ENCODE measurements at places on chromosomes 6 and 20.
A peak's percentile ranks its signal among the peaks of the same experiment; 100 is the strongest.

DNA sequence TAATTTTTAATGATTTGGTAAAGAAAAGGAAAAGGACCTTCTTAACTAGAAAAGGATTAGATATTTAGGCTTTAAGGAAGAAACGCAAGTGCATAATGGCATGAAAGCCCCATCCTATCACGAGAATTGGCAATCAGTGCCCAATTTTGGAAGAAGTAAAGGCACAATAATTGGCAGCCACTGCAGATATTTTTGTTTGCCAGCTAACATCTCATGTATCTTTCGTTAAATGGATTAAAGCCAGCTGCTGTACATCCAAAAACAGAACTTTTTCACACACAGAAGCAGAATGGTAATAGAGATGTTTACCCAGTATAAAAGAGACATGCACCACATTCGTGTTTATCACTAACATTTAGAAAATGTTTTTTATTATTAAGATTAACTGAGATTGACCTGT is 180.3 kb downstream of the C6orf118 start:
- no peak for DNase-seq

- no peak for DNase-seq
These were observed 33.3 kb downstream of the JPH2 start for GRCh38 chr20:44153636-44154043.

DNA sequence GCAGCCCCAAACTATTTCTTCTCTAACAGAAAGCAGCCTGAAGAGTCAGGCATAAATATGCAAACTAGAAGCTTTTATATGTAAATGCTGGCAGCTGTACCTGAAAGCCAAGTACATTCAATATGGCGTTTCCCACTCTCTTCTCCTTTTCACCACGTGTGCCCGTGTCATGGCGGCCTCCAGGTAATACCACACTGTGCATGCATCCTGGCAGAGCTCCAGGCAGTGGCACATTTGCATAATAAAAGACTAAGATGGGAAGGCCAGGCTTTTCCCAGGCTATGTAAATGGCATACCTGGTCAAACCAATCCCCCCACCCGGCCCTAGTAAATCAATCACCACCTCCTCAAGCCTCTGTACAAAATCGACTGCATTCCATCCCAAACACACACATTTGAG is 120.6 kb downstream of the MMUT start:
- DNase-seq, result no peak

- no peak for DNase-seq
These were observed 389.2 kb upstream of the CITED2 start for GRCh38 chr6:139763468-139764210.

DNA sequence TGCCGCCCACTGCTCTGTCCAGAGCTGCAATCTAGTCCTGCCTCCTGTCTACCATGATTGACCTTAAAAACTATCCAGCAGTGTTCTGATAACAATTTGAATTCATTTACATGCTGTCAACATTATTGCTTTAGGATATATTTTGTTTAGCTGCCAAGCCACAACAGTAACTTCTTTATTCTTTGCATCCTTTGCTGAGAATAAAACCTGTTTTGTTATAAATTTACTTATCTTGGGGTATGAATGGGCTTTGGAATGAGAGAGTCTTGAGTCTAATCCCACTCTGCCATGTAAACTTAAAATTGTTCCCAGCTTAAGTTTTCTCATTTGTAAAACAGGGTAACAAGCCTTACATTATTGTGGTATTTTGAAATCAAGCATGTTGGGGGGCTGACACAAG is 116.4 kb downstream of the FLRT3 start:
- no peak for DNase-seq

GRCh38 chr6:20377623-20378265 is 23.9 kb upstream of the E2F3 start:
- no peak for DNase-seq

DNA sequence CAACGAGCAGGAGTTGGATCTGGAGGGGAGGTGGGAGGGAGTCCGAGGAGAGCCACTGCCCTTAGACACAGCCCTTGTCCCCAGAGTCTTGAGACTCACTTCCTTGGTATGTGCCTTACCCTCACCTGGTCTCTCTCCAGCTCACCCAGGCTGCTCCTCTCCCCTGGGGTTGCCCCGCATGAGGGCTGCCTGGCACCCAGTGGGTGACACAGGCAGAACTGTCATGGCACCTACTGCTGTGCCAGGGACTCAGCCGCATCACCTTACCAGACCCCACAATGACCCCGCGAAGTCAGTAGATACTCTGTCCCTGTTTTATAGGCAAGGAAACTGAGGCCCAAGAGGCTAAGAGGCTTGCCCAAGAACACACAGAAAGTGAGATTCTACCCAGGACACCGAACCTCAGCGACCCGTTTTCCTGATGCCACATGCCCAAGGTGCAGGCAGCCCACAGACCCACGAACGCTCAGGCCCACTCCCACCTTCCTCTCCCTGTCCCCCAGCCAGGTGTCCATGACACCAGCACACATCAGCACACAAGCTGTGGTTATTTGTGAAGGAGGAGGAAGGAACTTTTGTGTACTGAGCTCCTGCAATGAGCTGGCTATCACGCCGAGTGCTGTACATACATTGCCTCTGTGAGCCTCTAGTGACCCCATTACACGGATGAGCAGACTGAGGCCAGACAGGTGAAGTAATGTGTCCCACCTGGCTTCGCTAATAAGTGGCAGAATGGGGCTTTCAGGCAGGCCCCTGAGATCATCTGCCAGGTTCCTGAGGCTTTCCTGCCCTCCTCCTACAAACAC is 168.1 kb downstream of the GRM4 start:
- no peak for DNase-seq

DNA sequence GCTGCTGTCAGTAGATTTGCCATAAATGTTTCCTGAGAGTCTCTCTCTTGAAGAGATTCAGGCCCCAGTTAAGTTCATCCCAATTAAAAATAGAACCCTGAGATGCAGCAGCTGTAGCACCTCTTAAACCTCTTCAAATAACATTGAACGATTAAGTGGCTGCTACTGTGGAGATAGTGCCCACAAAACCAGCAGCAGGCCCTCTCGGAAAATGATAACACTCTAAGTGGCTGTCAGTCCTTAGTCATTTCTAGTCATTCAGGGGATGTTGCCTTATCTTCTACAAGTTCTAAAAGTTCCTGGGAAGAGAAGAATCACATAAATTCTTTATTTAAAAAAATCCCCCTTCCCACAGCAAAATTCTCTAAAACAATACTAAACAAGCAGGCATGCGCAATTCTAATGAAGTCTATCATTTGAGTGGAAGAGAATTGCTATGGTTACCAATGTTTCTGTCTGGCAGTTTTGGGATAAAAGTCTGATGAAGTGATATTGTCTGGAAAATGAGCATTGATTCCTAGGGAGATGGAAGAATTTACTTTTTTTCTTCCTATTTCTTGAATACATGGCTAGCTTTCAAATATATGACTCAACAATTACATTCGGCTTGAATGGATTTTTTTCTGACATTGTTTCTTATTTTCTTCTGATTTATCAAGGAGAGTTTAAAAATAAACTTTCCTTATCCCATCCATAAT is 131.9 kb downstream of the TRMT11 start:
- no peak for DNase-seq

DNA sequence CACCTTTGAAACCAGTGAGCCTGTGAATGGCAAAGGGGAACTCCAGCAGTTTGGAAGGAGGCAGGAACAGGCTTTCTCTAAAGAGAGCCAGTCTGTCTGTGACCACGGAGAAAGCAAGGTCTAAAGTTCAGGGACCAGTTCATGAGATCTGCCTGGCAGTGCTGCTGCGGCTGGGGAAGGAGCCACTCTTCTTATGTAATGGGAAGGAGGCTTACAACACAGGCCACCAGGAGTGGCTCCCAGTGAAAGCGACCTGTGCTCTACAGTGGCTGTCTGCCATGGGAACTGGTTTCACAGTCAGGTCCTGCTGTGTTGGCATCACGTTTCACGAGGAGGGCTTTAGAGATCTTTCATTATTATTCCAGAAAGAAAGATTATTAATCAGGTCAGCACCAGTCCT is 291.9 kb upstream of the PRDM1 start:
- no peak for DNase-seq

GRCh38 chr20:13259921-13260320 is 38.8 kb downstream of the ISM1 start:
- no peak for DNase-seq

DNA sequence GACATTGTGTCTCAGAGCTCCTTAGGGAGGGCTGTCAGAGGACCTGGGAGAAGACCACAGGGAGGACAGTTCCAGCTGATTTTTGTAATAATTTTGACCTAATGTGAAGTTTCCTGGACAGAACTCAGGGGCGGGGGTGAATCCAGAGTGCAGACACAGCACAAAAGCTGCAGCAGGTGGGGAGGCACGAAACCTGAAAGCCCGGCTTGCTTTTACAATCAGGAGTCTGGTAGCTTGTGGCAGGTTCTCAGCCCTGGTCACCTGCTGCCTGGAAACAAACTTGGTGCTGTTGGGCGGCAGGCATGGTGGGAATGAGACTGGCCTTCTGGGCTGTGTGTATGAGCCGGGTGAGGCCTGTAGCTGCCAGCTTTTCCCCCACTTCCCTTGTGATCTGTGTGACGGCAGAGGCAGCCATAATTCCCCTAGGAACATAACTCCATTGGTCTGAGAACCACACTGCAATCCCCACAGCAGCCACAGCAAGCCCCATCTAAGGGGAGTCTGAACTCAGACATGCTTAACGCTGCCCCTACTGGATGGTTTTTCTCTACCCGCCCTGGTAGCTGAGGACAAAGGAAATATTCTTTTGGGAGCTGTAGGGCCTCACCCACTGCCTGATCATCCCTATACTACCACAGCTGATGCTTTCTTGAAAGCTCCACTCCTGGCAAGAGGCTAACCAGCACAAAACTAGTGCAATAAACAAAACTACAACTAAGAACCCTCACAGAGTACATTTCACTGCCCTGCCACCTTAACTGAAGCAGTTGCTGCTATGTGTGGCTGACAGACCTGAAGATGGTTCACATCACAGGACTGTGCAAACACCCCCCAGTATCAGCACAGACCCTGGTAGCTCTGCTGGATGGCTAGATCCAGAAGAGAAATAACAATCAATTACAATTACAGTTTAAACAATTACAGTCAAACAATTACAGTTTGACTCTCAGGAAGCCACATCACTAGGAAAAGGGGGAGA is 1055.1 kb upstream of the GJE1 start:
- peak; percentile 24 for DNase-seq

- no peak for DNase-seq
These were observed 13.4 kb upstream of the C20orf203 start for GRCh38 chr20:32687180-32687532.

DNA sequence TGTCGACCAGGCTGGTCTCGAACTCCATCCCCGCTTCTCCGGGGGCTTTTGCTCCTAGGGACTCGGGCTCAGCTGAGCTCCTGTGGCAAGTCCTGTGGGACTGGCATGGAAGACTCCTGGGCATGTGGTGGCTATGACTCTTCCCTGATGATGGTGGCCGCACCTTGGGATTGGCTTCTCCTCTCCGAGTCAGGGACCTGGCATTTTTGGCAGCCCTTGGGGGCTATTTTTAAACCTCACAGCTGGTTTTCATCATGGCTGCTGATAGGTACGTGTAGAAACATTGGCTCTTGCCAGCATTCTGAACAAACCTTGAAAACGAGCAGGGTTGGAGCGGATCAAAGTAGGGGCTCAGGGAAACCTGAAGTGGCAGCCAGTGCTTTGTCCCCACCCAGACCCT is 54.1 kb downstream of the RBM38 start:
- no peak for DNase-seq

DNA sequence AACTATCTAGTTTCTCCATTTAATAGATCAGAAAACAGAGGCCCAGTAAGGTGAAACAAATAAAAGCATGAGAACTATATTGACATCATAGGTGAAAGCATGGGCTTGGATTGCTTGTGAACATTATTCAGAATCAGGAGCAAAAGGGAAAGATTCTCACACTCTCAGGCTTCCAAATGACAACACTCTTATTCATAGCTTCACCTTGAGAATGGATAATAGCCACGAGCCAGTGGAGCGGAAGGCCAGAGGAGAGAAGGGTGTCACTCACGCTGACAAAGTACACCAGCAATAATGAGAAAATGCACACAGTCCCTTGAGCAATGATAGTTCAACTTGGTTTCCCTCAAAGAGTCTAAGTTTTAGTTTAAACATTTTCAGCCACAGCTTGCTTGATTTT is 339.0 kb downstream of the TPBG start:
- no peak for DNase-seq

GRCh38 chr6:13215390-13215789 is 112.9 kb downstream of the TBC1D7 start:
- DNase-seq, result no peak

- no peak for DNase-seq
These were observed 1.7 kb downstream of the THBD start for GRCh38 chr20:23047738-23048214.

DNA sequence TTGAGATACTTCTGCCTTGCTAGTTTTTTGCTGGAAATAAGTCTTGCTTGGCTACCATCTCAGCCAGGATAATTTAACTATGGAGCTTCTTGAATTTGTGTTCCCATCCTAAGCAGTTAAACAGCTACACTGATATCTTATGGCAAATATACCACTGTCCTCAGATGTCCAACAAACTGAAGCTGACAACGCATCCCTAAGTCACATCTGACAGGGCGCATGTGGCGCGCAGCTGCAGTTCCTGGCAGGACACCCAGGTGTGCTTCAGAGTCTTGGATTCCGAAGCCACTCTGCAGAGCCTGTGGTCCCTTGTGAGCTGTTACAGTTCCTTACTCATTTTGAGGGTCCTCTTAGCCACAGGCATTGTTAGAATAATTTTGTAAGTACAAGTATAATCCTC is 127.9 kb downstream of the WDR27 start:
- DNase-seq, result no peak

DNA sequence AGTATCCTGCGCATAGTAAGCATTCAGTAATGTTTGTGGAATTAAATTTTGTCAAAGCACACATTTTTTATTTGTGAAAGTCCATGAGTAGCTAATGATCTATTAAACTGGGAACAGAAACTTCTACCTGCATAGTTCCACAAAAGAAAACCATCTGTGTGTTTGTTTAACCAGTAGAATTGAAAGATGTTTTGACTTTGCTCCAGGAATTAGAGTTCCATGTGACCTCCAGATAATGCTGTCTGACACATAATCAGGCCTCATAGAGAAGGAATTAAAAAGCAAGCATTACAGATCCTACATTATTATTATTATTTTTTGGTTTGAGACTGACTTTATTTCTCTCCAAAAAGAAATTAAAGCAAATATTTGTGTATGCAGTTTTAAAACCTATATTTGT is 126.5 kb downstream of the PACRG start:
- DNase-seq, result no peak

- DNase-seq, result no peak
These were observed 11.6 kb downstream of the CCN6 start for GRCh38 chr6:112065426-112065986.

DNA sequence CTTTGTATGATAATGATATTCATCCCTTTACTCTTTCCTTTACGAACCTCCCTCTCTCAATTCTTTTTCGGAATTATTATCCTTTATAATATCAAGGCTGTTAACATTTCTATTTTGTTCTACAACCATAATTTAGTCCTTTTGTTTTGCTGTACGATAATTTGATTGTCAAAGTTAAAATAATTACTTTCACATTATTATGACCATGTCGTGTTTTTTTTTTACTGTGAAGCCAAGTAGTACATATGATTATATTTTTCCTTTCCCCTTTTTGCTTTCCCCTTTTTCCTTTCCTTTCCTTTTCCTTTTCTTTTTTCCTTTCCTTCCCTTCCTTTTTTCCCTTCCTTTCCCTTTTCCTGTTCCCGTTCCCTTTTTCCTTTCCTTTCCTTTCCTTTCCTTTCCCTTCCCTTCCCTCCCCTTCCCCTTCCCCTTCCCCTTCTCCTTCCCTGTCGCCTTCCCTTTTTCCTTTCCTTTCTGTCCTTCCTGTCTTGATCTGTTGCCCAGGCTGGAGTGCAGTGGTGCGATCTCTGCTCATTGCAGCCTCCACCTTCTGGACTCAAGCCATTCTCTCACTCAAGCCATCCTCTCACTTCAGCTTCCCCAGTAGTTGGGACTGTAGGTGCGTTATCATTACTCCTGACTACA is 19.5 kb downstream of the CD2AP start:
- no peak for DNase-seq
